Effector CD4-positive, alpha-beta T cell (primary cell): ENCODE measurements at places on chromosomes 7 and 10.

DNA sequence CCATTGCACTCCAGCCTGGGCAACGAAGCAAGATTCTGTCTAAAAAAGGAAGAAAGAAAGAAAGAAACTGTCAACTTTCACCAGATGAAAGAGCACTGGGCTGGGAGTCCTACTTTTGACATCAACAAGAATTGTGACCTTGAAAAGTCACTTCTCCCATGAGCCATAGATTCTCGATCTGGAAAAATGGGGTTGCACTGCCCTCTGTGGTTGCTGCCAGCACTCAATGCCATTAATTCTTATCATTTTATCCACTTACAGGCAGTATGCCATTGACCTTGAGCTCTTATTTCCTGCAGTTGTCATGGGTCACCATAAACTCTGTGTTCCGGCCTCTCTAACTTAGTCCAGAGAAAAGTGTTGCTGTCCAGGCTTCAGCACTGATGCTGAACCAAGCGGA lies 137.2 kb downstream of the NOC3L start:
- DNase-seq = no peak

- no peak for DNase-seq
These were observed 573.9 kb downstream of the TCERG1L start for GRCh38 chr10:130737621-130738020.

GRCh38 chr7:142301923-142302550 lies 44.2 kb upstream of the PRSS58 start:
- DNase-seq = no peak

DNA sequence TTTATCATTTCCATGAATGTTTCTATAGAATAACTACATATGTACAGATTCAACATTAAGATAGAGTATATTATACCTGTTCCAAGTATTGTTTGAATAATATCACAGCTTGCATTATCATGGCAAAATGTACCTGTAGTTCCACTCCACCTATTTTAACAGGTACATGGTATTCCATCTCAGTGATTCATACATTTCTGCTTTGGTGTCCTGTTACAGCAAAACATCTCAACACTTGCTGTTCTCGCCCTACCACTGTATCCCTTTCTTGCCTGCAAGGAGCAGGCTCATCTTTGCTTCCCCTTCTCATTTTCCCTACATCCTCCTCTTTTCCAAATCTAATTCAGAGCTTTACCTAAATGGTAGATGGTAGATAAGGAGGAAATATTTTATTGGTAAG lies 27.1 kb upstream of the SGCE start:
- DNase-seq = no peak

- DNase-seq = no peak
These were observed 7.9 kb downstream of the CCDC3 start for GRCh38 chr10:12993595-12993994.

DNA sequence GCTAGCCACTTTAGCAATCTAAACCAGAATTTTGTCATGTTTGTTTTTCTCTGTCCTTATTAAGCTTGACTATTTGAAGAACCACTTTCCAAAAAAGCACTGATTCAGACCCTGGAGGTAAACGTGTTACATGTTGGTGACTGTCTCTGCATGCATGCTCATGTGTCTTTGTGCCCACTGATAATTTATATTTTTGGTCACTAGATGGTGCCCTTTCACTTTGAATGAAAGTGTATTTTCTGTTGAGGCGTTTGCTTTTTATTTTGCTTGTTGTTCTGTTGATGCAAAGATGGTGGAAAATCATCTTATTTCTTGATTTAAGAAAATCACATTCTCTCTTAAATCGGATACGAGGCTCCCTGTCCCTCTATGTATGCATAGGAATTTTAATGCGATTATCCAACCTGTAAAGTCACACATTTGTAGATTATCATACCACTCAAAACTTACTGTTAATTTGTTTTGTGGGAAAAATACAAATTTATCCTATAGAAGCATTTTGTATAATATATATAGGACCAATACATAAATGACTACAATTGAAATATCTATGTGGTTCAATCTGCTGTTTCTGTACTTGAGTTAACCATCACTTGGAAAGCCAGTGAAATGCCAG lies 269.3 kb downstream of the BICC1 start:
- no peak for DNase-seq

GRCh38 chr10:120613180-120613579 lies 156.2 kb downstream of the PLPP4 start:
- DNase-seq = no peak

DNA sequence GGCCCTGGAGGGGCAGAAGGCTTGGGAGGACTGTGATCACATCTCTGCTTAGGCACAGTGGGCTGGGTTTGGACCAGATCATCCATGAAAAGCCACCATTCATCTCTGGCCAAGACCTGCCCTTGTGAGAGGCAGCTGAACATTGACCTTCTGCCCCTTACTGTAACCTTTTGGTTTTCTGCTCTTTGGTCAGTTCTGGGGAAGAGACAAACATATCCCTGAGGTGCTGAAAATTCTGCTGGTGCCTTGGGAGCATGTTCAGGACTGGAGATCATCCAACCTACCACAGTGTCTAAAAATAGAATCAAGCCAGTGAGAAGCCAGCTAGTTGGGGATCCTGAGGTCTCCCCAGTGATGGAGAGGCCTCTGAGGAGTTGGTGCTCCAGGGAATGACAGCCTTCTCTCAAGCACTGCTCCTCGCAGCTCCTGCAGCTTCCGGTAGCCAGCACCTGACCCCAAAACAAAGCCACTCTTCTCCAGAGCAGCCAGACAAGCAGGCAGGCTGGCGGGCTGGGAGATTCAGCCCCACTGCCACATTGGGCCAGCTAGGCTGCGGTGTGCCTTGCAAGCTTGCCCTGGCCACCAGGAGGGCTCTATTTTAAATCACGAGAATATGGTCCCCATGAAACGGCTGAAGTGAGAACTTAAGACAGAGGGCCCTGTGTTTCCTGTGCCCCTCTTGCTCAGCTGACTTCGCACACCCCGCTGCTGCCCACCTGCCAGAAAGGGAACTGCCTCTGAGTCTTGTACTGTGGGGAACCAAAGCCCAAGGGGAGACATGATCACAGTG lies 37.8 kb upstream of the UBE2H start:
- no peak for DNase-seq

DNA sequence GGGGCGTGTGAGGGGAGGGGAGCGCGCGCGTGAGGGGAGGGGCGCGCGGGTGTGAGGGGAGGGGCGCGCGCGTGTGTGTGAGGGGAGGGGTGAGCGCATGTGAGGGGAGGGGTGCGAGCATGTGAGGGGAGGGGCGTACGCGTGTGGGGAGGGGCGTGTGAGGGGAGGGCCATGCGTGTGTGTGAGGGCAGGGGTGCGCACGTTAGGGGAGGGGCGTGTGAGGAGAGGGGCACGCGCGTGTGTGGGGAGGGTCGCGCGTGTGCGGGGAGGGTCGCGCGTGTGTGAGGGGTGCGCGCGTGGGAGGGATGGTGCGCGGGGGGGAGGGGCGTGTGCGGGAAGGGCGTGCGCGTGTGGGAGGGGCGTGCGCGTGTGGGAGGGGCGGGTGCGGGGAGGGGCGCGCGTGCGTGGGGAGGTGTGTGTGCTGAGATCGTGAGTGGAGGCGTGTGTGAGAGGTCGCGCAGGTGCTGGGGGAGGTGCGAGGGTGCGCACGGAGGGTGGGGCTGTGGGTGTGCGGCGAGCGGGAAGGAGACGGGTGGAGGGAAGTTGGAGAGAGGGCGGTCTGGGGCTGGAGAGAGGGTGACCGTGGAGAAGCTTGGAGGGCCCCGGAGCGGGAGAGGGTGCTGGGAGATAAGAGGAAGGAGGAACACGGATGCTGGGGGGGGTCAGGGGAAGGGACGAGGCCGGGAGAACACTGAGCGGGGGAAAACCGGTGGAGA lies 19.7 kb downstream of the MXI1 start:
- DNase-seq = peak; percentile 68

- no peak for DNase-seq
These were observed 255.1 kb downstream of the TNS3 start for GRCh38 chr7:47326808-47327207.

- peak; percentile 20 for DNase-seq
These were observed 578 bp downstream of the CACUL1 start for GRCh38 chr10:118754229-118754555.

- DNase-seq = no peak
These were observed 343.6 kb upstream of the MGMT start for GRCh38 chr10:129123428-129123827.

GRCh38 chr10:68742397-68742796 lies 21.4 kb downstream of the CCAR1 start:
- DNase-seq = no peak

DNA sequence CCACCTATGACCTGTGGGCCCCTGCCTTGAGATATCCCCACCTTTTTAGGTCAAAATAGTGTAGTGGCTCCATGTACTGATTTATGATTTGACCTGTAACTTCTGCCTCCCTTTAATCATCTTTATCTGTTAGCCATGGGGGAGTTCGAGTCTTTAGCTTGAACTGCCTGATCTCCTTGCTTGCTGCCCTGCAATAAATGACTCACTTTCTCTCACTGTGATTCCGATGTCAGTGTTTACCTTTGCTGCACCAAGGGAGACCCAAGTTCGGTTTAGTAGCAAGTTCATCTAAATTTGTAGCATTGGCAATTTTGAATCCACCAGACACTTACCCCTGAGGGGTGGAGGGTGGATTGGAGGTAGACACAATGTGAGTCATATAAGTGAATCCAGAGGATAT lies 814.6 kb upstream of the AUTS2 start:
- DNase-seq = no peak

DNA sequence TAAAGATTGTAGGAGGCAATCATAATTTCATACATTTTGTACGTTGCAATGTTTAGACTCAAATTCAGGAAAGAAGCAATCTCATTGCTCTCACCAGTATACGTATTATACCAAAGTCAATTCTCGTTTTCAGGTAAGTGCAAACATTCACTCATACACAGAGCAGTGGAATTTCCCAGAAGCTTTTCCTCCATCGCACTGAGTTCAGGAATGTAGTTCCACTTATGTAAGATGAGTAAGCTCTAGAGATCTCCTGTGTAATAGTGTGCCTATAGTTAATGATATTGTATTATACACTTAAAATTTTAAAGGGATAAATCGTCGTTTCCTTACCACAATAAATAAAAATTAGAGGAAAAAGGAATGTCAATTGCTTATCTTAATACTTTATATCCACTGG lies 470.8 kb upstream of the KCND2 start:
- DNase-seq = no peak

GRCh38 chr7:27763983-27764508 lies 24.1 kb downstream of the TAX1BP1 start:
- no peak for DNase-seq

GRCh38 chr7:133562621-133563020 lies 309.7 kb downstream of the EXOC4 start:
- DNase-seq = no peak

DNA sequence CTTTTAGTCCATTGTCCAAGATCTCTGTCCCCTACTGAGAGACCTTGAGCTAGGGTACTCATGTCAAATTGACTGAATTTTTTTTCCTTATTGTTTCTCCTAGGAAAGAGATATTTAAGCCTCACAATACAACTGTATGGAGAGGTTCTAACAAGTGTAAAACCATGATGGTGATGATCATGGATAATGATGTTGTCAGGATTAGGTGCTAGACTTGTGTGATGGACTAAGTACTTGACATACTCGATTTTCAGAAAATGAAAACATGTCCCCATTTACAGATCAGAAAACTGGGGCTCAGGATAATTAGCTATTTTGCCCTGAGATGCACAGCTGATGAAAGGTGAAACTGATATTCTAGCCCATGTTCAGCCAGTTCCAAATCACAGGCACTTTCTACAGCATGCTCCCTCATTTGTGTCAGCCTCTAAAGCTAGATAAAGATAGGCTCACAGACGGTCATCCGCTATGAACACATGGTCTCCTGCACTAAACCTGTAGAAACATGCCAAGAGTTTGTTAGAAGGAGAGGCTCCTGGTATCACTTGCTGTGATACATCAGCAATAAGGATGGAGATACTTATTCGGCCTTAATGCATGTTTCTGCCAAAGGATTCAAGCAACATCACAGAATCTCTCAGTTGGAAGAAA lies 67.6 kb downstream of the CREB3L2 start:
- no peak for DNase-seq

DNA sequence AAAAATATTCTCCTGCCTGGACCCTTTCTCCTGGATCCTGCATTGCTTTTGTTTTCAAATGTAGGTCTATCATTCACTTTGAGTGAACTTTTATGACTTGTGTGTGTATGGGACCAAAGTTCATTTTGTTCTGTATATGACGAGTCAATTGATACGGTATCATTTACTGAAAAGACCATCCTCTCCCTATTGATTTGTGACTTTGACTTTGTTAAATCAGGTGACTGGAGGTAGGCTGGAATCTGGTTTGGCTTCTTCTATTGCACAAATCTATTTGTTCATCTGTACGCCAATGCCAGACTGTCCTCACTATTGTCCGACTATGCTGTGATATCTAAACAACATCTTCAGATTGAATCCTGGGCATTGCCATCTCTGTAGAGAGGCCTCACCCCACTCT lies 5.3 kb upstream of the ARMS2 start:
- no peak for DNase-seq

DNA sequence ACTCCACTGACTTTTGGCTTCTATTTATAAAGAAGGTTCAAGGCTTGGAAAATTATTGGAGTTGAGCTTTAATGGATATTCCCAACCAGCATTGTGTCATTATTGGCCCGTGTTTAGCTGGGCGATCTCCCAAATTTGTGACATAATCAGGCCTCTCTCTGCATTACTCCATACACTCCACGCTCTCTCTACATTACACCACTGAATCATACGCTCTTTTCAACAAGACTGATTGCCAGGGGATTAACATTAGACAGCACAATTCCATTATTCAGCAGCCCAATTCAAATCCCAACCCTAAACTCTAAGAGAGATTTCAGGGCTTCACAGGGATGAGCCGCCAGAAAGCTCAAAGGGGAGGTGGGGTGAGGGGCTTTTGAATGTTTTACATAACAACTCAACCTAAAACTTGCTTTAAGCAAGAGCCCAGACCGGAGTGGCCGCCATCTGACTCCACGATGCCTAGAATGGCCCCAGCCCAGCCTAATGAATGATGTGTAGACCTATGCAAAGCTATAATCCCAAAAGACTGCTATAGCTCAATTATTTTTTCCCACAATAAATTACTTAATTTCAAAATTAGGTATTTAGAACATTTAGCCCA lies 61.8 kb downstream of the FGFR2 start:
- DNase-seq = no peak

GRCh38 chr10:126917375-126917774 lies 12.1 kb downstream of the DOCK1 start:
- no peak for DNase-seq

GRCh38 chr7:55155351-55156117 lies 136.7 kb downstream of the EGFR start:
- no peak for DNase-seq

GRCh38 chr7:150939466-150939865 lies 38.7 kb downstream of the KCNH2 start:
- DNase-seq = no peak

- DNase-seq = no peak
These were observed 426.3 kb upstream of the POT1 start for GRCh38 chr7:125355899-125356298.

DNA sequence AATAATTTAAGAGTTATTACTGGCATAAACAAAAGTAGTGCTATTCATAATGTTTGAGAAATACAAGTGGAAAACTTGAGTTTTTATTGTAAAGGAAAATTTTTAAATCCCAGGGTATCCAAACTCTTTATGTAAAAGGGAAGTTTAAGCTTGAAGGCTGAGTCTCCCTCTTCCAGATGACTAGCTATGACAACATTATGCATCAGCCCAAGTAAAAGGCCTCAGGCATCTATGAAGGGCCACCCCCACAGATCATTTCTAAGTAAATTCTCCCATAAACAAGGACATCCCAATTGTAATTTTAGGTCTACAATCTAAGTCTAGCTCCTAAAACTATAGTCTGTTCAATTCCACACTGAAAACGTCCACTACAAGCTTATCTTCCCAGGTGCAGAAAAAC lies 166.2 kb upstream of the STEAP1 start:
- no peak for DNase-seq

- no peak for DNase-seq
These were observed 233.6 kb upstream of the BMPER start for GRCh38 chr7:33671531-33672262.
